Stimulated activated CD8-positive, alpha-beta memory T cell treated with anti-CD3 and anti-CD28 coated beads, Interleukin-7, amount 100 ng/mL, for 1 hour (primary cell): ENCODE measurements at places on chromosomes 7 and 10.

- DNase-seq, result no peak
Measured at GRCh38 chr7:147022056-147022455, 905.5 kb downstream of the CNTNAP2 start.

DNA sequence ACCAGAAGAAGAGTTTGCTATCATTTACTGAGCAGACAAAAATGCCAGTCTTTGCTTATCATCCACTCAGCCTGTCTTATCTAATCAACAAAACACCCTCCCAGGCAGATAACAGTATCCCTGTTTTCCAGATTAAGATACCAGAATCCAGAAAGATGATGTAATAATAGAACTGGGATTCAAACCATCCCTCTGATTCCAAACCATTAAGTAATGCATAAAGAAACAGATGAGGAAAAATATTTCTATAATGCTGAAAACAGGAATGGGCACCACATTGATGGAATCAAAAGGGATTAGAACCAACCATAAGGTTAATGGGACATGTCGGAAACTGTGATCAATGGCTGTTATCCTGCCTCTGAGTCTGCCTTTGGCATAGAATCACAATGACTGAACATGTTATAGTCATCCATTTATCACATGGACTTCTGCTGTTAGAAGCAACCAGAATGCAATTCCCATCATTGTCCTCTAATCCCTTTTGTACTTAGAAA, 92.1 kb upstream of the RSU1 start:
- DNase-seq, result no peak

DNA sequence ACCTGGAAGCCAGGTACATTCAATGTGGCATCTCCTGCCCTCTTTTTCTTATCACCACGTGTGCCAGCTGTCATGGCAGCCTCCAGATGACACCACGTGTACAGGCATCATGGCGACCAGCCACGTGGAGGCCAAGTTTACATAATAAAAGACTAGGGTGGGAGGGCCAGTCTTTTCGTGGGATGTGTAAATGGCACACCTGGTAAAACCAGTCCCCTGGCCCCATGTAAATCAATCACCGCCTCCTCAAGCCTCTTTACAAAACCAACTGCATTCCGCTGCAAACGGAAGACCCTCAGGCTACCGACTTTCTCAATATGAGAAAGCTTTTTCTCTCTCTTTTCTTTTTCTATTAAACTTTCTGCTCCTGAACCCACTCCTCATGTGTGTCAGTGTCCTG, 65.1 kb upstream of the PHF14 start:
- DNase-seq, result no peak

DNA sequence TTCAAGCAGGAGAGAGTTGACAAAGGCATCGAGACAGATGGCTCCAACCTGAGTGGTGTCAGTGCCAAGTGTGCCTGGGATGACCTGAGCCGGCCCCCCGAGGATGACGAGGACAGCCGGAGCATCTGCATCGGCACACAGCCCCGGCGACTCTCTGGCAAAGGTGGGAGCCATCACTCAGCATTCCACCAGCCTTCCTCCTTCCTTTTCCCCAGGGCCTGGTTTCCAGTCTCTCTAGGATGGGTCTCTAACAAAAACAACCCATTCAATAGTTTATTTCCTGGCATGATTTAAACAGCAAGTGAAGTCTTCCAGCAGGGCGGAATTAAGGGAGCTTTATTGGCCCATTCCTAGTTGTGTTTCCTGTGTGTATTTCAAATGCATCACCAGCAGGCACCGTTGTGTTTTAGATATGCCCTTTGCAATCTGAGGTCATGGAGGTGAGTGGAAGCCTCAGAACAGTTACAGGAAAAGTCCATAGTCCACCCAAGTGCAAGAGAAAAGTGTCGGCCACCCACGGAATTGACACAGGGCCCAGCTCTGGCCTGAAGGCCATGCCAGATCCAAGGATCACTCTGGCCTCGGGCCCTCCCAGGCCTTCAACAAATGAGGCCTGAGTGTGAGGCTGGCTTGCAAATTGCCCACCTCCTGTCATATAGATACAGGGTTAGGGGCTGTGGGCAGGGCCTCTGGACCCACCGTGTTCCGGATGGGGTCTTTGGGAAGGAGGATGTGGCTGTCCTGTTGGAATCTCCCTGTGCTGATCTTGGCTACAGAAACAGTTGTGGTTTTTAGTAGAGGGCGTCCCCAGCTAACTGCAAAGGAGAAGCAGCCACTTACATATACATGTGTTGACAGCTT, 46.9 kb upstream of the TRIM8 start:
- DNase-seq, result no peak

DNA sequence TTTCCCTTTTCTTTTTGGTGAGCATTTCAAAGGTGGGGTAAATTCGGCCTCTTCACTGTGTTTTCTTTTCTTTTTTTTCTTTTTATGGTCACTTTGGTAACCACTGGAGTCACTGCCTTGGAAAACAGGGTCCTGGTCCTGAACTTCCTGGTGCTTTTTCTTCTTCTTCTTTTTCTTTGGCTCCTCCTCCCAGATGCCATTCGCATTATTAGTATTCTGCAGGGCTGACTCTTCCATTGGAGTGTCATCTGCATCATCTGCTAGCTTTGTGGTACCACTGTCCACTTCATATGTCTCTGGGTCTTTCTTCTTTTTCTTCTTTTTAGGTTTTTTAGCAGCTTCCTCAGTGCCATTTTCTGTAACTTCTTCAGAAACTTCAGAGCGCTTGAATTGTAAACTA, 10.5 kb downstream of the POLR1F start:
- no peak for DNase-seq

GRCh38 chr10:11082526-11082925, 64.9 kb downstream of the CELF2 start:
- no peak for DNase-seq

- peak; percentile 8 for DNase-seq
Measured at GRCh38 chr7:3897430-3898372, 596.6 kb downstream of the SDK1 start.

DNA sequence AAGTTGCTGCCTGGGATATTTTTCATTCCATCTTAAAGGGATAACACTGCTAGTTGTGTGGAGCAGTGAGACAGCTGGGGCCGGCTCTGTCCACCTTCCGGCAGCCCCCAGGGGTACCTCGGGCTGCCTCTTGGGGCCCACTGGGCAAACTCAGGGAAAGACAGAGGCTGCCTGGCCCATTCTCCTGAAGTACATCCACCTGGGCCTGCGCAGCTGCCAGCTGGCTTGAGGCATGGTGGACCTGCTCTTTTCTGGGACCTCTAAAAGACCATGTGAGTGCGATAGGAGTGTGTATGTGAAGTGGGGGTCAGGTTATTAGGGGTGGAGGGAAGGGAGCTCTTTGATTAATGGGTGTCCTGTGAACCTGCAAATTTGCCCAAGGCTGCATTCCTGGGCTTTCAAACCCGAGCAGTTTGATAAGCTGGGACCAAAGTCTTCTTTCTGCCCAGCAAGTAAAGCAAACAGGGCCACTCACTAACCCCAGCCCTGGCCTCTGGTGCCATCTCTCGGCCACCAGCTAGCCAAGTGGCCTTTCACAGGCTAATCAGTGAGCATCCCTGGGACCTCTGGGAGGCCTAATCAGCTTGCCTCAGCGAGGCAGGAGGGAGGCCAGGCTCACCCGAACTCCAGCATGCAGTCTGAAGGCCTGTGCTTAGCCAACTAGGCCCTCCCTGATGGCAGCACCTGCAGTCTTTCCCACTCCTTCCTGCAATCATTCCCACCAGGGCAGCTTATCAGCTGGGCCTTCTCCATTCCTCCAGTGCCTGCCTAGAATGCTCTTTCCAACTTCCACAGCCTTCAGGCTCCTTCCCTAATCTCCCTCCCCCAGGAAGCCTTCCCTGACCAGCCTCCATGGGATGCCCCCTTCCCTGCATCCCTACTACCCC, 954.7 kb upstream of the ZNF722 start:
- no peak for DNase-seq

DNA sequence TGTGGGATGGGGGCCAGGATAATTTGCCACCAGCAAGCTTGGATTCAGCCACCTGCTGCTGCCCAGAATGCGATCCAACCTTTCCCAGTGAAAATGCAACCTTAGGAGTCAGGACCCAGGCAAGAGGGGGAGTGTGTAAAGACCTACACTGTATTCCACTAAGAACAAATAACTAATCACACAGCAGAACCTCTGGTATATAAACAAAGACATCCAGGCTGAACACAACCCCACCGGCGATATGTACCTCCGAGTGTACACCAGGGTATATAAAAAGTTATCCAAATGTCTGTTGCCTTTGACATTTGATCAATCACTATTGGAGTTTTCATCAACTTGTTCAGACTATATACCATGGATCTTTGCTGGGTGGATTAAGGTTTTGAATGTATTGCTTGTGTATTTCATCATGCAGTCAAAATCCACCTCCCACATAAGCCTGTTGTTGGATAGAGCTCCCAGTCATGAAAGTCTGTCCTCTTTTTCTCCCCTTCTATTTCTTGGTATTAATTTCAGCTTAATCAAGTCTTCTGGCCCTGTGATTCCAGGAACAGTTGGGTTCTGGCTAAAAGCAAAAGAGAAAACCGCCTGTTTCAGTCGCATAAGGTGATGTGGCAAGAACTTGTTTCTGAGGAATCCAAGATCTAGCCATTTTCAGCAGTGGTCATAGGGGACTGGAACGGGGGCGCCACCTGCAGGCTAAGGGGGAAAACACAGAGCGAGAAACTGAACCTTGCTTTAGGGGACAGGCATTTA, 290.7 kb downstream of the CCDC3 start:
- DNase-seq, result peak; percentile 67

DNA sequence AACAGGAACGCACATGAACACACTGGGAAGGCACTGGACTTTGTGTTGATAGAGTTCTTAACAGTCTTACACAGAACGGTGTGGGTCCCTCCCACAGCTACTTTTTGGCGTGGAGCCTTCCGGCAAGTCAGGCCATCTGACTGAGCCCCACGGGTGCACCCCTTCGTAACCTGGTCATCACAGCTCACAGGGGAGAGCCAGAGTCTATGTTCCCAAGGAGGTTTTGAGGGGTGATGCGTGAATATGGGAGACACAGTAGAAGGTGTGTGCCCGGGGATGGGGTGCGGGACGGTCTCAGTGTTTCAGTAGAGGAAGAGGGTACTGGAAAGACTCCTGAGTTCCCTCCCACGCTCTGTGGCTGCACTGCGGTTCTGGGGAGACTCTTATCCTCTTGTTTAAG, 291.7 kb downstream of the DNAJB6 start:
- no peak for DNase-seq
